ENCODE measurements at places on chromosomes 12 and 14.

- no peak for DNase-seq
Observed at GRCh38 chr12:85476756-85477155, 196.7 kb downstream of the ALX1 start.

DNA sequence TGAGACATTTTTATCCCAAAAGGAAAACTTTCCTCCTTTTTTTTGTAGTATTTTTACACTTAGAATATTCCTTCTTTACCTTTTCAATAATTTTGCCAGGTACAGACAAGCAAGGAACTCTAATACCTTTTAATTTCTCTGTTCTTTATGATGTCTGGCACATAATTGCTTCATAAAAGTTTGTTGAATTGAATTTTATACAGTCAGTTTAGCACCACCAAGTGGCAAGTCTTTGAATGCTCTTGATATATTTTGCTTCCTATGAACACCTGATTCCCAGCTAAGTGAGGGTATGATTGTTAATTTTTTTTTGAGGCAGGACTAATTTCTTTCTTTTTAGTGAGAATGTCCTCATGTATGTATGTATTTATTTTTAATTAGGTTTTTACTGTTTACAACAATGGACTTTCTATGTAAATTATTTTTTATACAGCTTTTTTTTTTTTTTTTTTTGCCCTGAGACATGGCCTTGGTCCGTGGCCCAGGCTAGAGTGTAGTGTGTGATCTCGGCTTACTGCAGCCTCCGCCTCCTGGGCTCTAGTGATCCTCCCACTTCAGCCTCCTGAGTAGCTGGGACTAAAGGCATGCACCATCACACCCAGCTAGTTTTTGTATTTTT lies 6.9 kb downstream of the TBC1D15 start:
- no peak for DNase-seq

DNA sequence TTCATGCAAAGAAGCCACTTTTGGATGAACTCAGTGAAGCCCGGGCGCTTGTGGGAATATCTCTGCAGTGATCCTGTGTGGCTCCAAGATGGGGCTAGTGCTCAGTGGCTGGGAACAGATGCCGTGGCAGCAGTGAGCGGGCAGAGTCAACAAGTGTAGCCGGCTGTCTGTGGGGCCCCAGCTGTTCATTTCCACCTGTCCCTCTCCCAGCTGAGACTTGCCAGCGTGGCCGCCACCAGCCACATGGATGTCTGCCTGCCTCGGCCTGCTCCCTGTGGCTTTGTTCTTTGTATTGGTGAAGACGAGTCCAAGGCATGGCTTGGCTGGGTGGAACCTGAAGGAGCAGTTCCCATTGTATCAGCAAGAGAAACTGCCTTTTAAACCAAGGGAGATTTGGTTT lies 77.3 kb downstream of the NOS1 start:
- DNase-seq: no peak

GRCh38 chr14:74312161-74312560 lies 9.4 kb upstream of the ABCD4 start:
- DNase-seq: no peak

GRCh38 chr14:102821252-102821651 lies 44.0 kb downstream of the TRAF3 start:
- DNase-seq: no peak

GRCh38 chr12:102120564-102120873 lies 536 bp downstream of the PARPBP start:
- no peak for DNase-seq

GRCh38 chr12:60977966-60978365 lies 1282.2 kb upstream of the USP15 start:
- no peak for DNase-seq

DNA sequence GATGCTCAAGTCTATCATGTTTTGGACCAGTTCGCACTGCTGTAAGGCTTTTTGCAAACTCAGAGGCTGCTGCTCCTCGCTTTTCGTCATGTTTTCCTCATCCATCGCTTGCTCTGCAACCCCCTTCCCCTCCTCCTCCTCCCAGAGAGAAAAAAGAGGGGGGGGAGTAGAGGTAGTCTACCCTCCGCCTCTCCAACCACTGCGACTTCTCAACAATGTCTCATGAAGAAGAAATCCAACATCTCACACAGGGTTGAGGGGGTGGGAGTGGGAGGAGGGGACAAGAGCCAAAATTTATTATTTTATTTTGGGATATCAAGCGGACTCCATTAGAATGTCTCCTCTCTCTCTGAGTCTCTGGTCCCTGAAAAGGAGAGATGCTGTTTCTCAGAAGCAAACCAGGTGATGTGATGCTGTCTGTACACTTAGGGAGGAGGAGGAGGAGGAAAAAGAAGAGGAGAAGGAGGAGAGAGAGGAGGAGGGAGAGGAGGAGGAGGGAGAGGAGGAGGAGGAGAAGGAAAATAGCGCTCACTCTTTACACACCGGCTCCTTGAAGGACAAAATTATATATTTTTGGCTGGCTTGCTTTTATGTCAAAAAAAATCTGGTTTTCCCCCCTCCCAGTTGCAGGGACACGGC lies 520 bp downstream of the KSR2 start:
- DNase-seq: no peak

GRCh38 chr12:55746174-55746912 lies 3.4 kb downstream of the GDF11 start:
- DNase-seq: no peak

GRCh38 chr12:19775241-19775640 lies 335.9 kb downstream of the AEBP2 start:
- DNase-seq: no peak

DNA sequence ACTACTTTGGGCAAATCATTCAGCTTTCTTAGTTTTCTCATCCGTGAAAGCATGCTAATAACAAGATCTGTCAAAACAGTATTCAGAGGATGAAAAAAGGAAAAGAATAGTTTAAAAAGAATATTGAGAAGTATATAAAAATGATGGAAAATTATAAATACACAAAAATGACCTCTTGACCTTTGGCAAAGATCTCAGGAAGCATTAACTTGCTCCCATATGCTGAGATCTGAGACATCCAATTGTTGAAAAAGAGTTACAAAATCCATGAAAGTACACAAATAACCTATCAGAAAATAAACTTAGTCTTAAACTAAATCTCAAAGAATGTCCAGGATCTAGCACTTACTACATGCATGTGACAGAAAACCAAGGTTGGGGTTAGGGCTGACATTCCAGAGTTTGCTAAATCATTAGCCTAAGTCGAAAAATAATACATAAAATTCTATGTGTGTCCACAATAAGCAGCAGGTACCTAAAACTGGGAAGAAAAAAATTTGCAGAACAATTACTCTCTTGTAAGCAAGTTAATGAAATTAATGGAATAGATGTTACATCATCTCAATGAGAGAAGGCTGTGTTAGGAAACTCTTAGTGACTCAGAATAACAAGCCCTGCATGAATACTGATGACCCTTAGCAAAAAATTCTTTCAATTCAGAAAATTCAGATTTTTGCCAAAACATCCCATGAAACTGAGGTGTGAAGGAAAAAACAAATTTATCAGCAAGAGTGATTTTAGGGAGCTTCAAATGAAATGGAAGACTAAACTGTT lies 3.4 kb downstream of the PAH start:
- no peak for DNase-seq

GRCh38 chr12:10726945-10727344 lies 3.8 kb upstream of the YBX3 start:
- no peak for DNase-seq

DNA sequence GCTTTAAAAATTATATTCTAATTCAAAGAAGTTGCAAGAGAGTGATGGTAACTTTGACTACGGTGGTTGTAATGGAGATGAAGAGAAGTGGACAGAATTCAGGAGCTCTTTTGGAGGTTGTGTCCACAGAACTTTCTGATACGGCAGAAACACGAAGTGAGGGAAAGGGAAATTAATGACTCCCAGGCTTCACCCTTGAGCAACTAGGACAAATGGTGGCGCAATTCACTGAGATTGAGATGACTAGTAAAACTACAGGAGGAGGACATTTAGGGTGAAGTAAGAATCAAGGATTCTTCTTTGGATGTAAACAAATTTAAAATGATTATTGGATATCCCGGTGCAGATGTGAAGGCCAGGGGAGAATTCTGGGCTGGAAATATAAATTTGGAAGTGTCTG lies 212.6 kb downstream of the PTPRO start:
- no peak for DNase-seq

DNA sequence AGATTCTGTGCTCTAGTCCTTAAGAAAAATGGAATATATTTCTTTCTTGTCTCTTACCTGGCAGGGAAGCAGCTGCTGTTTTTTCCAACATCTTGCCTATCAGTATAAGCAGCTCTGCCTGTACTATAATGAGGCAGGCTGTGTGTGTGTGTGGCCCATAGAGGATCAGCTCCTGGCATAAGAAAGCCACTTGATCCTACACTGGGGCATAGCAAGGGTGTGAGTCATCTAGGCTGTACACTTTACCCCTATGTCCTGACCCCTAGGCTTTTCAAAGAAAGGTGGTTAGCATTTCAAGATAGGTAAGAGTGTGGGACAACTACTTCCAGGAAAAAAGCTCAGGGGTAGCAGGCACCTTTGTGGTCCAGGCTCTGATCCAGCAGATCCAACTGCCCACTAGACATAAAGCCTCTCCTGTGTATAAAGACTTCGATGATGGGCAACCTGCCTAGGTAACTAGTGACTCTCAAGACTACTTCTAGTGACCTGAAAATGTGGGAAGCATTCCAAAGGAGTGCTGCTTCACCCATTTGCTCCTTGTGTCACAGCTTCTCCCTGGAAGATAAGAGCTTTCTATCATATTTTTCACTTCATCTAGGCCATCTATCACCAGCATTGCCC lies 4.9 kb upstream of the SENP1 start:
- no peak for DNase-seq

- no peak for DNase-seq
Observed at GRCh38 chr12:85280165-85280983, at the start of gene ALX1. TSS of gene ALX1 (plus strand) at chr12:85280220. CDS start at chr12:85280262, 42 bp downstream.

DNA sequence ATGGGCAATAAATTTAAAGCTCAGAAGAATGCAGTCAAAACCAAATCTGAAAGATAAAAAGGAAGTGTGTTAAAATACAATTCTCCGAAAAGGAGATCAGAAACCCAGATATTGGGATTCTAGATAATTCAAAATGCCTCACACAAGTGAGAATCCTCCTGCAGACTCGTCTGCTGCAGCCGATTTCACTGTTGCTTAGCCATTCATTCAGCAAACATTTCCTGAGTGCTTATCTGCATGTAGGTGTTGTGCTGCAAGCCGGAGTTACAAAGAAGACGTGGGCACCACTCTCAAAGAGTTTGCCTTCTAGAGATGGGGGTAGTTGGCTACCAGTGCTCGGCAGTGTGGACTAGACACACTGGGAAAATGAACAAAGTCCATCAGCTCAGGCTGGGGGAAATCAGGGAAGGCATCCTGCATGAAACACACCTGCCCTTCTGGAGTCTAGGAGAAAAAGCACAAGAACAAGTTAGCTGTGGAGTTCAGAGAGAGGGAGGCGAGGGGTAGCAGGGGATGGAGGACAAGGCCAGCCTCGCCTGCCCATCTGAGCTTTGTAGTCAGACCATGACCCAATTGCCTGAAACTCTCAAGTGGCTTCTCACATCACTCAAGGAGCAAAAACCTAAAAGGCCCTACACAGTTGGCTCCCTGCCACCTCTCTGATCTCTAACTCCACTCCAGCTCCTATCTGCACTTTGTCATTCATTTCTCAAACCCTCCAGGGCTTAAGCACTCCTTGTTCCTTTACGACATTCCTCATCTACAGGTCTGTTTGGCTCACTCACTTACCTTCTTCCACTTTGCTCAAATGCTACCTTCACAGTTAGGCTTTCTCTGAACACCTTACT lies 310.0 kb upstream of the DDHD1 start:
- DNase-seq: no peak

DNA sequence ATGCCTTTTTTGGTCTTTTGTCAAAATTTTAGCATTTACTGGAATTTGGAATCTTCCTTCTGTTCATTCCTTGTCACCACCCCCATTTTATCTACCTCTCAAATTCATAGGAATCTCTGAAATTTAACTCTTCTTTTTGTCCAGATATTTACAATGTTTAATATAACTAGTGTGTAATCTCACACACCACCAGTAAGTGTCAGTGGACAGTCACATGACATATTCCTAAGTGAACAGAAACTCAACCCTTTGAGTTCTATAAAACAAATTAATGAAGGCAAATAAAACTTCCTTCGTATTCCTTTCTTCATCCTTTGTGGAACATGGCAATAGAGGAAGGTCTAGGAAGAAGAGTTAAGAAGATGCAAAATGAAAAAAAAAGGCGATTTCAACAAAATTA lies 26.6 kb downstream of the ATF7 start:
- DNase-seq: no peak

DNA sequence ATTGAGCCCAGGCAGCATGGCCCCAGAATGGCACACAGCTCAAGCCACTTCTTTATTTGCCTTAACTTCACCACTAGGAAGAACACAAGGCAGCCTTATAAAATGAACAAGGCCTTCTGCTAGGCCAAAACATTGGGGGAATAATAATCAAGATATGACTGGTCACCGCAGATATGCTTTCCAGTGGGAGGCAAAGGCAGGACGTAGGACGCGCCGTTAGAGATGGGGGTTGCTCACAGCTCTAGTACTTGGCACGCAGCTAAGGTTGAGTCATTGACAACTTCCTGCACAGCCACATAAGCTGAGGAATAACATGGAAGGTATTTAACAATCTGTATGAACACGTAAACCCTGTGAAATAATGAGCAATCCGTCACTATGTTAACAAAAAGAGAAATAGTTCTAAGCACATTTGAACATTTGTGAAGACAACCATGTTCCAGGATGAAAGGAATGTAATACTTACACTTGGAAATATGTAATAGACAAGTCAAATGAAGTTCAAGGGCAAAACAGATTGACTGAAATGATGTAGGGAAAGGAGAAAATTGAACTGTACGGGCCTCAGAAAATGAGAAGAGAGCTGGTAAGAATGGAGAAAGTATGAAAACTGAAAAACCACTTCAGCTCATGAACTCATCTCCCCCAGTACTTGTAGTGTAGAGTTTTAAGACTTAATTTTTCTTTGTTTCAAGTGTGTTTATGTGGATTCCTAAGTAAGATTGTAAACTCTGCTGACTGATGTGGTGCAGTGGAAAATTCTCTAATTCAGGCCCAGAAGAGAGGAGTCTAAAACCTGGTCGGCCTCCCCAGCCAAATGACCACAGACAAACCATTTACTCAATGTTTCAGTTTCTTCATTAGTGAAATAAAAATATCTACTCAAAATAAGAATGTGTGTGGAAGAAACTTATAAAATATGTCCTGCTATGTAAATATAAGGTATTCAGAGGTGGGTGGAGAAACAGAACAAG lies 59.3 kb upstream of the CCDC91 start:
- no peak for DNase-seq

- no peak for DNase-seq
Observed at GRCh38 chr14:89407856-89408255, 9.2 kb downstream of the FOXN3 start.

GRCh38 chr12:124777399-124778372 lies 86.0 kb downstream of the SCARB1 start:
- no peak for DNase-seq
